Dermis microvascular lymphatic vessel endothelial cell (primary cell): ENCODE measurements at places on chromosomes 7 and 10. TPM values are rescaled to one million over a fixed set of nuclear protein-coding genes. Genes with fewer than 3 reads are reported as not detected.

GRCh38 chr7:145884716-145885514 lies 231.7 kb upstream of the CNTNAP2 start:
- no peak for DNase-seq

GRCh38 chr7:86708031-86708680 lies 64.4 kb downstream of the GRM3 start:
- DNase-seq, result no peak

ITGA8 gene
- total RNA-seq, result 1.2 and 3.5 TPM in 2 replicates

MORN4 gene
- total RNA-seq, result 1.8 and 3.0 TPM in 2 replicates

UNC5B gene
- total RNA-seq, result 14.8 and 18.1 TPM in 2 replicates

FAM131B gene
- total RNA-seq, result 0.13 TPM in 2 replicates

ZNF365 gene
- total RNA-seq, result not detected in 2 replicates

DNA sequence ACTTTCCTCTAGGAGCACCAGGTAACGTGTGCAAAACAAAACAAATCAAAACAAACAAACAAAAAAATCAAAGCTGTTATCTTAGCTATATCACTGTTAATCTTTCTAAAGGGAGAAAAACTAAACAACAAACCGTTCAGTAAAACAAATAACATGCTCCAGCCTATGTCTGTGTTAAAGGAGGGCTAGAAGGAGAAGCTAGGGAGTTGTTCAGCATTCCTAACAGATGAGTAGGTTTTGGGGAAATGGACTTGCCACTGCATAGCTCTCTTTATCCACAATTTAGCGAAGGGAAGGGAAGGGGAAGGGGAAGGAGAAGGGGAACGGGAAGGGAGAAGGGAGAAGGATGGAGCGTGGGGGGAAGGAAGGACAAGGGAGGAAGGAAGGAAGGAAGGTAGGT lies 134.2 kb upstream of the AKR1E2 start:
- DNase-seq, result no peak

- no peak for DNase-seq
Measured at GRCh38 chr7:80806663-80807062, 112.2 kb downstream of the SEMA3C start.

DNA sequence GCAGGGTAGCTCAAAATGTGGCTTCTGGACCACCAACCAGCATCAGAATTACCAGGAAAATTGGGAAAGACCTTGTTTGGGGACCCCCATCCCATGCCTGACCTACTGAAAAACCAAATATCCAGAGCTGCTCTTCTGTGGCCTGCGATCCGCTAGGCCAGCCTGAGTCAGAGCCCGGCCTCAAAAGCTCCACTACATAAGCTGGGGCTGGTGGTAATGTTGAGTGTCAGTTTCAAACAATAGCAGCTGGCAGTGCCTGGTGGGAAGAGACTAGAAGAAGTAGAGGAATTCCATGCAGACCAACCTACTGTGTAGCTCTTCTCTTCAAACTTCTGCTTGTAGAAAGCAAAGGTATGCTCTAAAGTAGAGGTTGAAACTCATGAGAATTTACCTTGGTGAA lies 52.0 kb downstream of the KLRG2 start:
- DNase-seq, result no peak

DNA sequence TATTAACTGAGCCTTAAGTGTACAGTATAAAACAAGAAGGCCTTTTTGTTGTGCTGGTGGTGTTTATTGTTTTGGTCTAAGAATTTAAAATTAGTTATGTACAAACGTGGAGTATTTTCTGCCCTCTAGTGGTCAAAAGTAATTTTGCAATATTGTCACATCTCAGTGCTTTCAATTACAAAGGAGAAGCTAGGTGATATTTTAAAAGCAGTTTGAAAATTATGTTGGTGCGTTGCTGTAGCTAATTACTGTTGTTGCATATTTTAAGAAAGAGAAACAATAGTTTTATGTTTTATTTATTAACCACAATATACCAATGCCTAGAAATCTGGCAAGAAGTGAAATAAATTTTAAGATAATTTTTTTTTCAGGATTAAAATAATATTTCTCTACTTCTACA lies 11.4 kb downstream of the NPVF start:
- peak; percentile 46 for DNase-seq
